NCI-H1048 (cell line): ENCODE measurements at places on chromosomes 1 and 21.

DNA sequence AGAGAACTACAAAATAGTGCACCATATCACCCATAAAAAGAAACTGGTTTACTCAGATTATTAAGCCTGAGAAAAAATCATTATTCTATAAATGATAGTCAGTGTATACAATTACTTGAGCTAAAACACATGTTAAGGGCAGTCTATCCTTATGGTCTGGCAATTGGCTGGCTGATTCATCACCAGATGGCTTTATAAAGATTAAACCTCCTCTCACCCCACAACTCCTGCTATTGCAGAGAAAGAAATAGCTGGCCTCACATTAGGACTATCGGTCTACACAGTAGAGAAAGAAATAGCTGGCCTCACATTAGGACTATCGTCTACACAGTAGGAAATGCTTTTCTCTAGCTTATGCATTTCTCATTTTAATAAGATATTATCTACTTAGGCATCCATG, 21.2 kb downstream of the CEP170 start:
- no peak for DNase-seq

- DNase-seq, result no peak
Measured at GRCh38 chr1:160579216-160579701, at the start of gene CD84. CD84 (minus strand) TSS chr1:160579496; CDS start chr1:160579437, 59 bp downstream.

DNA sequence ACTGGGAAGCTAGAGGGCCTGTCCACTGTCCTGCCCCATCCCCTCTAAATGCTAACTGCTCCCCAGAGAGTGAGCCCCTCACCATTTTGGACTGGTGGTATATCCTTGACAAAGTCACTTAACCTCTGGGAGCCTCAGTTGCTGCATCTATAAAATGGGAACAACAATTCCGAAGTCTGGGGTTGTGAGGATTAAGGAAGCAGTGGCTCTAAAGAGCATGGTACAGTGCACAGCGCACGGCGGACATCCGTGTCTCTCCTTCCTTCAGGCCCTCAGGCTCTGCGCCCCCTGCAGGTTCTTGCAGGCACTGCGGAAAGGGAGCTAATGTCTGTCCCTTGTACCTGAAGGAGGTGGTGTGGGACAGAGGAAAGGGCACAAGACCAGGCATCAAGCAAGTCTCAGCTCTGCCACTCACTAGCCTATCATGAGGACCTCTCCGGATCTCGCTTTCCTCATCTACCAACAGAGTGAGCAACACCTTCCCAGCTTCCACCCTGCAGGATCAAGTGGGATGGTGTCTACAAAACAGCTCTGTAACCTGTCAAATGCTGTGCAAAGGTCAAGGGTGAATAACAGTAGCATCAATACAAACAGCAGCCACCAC, 20.1 kb downstream of the ECE1 start:
- DNase-seq, result peak; percentile 3

DNA sequence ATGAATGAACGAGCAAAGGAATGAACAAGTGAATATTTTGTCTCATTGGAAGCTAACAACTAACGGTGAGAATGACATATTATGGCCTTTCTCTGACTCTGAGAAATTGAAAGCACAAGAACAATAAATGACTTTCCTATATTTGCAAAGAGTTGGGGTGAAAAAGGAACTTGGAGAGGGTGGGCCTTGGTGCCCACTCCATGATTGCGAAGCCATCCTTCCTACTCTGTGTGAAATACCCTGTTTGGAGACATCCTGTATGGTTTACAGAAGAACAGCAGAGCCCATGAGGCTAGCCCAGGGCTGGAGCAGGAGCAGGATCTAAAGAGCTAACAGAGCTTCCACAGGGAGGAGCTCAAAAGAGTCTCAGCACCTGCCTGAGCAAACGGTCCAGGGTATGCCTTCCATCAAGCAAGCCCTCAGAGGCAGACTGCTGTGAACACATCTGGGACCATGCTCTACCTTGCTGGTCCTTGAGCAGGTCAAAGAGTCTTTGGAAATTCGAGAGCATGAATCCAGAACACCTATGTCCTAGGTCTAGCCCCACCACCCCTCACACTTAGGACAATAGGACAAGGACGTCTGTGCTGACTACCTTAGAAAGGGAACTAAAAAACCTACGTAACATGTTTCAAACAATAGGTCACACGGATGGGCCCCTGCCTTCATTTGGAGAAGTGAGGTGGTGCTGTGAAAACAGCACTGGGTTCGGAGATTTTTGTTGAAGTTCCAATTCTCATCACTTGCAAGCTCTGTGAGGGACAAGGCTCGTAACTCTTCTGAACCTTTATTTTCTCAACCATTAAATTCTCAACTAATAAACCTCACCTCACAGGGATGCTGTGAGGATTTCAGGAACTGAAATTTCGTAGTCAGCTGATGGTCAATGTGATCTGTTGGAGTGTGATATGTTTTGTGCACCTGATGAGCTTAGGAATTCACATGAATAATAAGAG, 377.4 kb downstream of the RRAGC start:
- no peak for DNase-seq

GRCh38 chr1:162264108-162264507, 112.5 kb downstream of the SPATA46 start:
- DNase-seq, result no peak

DNA sequence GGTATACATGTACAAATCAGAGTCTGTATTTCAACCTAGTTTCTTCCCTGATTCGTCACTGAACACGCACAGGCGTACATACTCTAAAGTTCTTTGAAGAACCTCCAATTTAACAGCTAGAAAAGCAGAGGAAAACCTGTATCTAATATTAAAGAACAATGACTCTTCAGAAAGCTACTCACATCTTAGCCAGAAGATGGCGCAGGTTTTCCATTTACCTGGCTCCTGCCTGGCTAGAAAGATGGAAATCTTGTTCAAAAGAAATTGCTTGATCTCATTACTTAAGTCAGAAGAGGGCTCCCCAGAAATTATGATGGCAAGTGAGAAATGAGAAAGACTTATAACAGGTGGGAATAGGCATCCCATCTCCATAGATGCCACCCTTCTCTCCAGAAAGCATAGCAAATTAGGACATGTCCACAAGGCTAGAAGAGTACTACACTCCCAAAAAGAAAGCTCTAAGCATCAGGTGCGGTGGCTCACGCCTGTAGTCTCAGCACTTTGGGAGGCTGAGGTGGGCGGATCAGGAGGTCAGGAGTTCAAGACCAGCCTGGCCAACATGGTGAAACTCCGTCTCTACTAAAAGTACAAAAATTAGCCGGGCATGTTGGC, 19.0 kb upstream of the L1TD1 start:
- no peak for DNase-seq

- no peak for DNase-seq
Measured at GRCh38 chr1:109639063-109639840, 16.6 kb upstream of the GSTM4 start.

- DNase-seq, result no peak
Measured at GRCh38 chr1:196877964-196878363, 9.9 kb upstream of the CFHR4 start.

GRCh38 chr1:228074954-228075730, 7.4 kb upstream of the ARF1 start:
- DNase-seq, result no peak

- DNase-seq, result no peak
Measured at GRCh38 chr1:109756848-109757521, 6.7 kb downstream of the EPS8L3 start.

- DNase-seq, result no peak
Measured at GRCh38 chr1:88451856-88452255, 232.2 kb upstream of the PKN2 start.

DNA sequence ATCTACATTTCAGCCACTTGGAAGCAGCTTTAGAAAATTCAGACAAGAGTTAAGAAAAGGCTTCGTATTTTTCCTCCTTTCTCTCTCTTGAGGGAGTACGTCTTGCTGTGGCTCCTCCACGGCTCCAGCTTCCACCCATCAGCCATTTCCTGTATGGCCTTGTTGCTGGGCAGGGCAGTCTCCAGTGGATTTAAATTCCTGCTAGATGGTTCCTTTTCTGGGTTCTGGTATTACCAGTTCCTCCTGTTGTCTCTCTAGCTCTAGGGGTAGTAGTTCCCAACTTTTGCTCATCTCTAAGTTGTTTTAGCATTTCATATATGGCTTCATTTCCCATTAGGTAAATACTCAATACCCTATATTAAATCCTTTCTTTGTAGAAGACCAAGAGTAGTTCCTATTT, 1098.3 kb downstream of the ADGRL2 start:
- DNase-seq, result no peak

DNA sequence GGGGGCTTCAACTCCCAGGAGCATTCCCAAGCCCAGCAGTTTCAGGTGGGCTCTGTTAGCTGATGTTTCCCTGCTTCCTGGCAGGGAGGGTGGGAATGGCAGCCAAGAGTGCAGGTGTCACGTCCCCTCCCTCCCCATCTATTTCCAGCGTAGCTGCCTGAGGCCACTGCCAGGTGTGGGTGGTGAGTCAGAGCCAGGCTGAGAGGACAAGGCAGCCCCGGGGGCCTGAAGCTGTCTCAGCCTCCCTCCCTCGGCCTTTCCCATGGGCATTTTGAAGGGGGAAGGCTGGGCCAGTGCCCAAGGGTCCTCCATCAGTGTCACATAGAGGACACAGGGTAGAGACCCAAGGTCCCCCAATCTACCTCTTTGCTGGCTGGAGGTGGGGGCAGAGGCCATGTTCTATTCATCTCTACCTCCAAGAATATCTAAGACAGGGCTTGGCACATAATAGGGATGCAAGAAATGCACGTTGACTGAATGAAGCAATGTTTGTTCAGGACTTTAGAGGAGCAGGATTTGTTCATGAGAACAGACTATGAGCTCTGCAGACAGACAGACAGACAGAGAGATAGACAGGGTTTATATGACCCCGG, 34.4 kb upstream of the ID3 start:
- DNase-seq, result no peak

DNA sequence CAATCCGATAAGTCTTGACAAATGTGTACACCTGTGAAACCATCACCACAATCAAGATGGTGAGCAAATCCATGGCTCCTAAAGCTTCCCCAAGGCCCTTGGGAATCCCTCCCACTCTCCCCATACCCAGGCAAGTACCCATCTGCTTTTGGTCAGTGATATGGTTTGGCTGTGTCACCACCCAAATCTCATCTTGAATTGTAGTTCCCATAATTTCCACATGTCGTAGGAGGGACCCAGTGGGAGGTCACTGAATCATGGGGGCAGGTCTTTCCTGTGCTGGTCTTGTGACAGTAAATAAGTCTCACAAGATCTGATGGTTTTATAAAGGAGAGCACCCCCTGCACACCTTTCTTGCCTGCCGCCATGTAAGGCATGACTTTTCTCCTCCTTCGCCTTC, 14.6 kb upstream of the GUCA2B start:
- DNase-seq, result no peak

DNA sequence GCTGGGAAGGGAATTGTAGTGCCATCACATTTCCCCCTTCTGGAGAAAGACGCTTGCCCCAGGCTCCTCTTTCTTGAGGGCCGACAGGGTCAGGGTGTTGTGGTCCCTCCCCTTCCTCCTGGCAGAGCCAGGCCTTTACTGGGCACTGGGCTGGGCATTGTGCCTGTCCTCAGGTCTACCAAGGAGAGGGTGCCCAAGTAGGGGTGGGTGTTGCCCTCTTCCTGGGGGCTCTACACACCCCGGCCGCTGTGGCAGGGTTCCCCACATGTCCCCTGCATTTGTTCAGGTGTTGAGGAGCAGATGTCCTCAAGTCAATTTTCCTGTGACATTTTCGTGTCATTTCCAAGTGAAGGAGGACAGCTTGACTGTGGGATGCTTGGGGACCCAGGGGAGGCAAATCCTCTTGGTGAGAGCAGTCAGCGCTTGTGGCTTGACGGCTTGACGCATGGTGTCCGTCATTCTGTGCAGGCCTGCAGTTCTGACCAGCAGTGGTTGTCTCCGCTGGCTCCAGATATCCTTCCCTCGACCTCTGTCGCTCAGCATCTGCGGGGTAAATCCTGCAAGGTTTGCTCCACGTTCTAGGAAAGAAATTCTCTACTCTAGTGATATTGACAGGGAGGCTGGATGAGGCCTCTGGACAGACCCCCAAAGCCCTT, 181.9 kb upstream of the VAMP3 start:
- DNase-seq, result no peak

DNA sequence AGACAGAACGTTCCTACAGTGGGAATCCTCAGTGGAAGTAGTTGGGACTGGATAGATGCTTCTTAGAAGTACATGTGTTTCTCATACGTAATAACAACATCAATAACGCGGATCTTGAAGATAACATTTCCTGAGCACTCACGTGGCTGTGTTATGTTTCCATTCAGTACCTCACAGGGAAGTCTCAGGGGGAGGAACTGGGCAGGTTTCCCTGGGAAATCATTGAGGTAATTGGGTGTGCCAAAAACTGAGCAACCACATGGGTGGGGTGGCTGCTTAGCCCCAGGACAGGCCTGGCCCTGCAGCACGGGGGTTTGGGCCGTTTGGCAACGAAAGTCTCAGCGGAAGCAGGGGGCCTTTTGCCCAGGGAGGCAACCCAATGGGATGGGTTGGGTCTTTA, 133.8 kb downstream of the ZSCAN20 start:
- no peak for DNase-seq

DNA sequence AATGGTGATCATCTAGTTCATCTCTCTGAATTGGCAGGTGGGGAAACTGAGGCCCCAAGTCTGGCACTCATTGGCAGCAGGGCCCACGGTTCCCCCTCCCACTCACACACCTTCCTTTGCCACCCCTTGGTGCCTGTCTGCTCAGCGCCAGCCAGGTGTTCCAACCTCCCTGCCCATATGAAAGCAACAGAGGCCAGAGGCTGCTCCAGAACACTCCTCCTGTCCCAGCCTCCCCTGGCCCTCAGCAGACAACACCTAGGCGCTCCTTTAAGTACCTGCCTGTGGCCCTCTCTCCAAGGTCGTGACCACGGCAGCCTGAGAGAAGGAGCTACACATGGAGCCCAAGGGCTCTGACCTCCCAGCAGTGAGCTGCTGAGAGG, 362.3 kb upstream of the VAMP3 start:
- no peak for DNase-seq

DNA sequence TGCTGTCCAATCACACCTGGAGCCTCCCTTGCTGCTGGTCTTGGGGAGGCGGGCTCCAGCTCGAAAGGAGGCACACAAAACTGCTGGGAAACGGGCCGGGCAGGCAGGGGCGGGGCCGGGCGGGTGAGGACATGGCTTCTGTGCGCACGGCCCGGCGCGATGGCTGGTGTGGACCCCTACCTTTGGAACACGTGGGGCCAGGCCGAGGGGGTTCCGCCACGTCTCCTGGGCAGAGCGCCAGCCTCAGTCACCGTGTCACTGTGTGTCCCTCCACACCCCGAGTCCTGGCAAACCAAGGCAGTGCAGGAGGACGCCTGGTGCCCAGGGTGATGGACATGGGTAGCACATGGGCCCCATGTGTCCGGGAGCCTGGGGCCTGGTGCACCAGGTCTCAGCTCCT, 42.0 kb upstream of the ADARB1 start:
- no peak for DNase-seq

- DNase-seq, result no peak
Measured at GRCh38 chr1:179297105-179297378, 3.4 kb downstream of the SOAT1 start.

DNA sequence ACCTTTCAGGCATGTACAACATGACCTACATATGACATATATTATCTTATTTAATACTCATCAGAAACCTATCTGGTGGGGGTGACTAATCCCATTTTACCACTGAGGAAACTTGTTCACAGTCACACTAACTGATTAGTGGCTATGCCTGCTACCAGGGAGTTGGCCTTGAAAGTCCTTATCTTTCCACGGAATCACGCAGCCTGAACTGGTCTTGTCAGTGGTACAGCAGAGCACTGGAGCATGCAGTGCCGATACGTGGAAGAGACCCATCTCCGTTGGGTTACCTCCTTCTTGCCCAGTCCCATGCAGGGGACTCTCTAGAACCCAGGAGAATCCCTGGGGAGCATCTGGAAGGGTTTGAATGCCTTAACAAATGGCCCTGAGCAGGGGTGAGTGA, 8.2 kb downstream of the HSD3B1 start:
- no peak for DNase-seq
